ENCODE measurements at places on chromosomes 1 and 21. TPM values are rescaled to one million over a fixed set of nuclear protein-coding genes. Genes with fewer than 3 reads are reported as not detected.

KCND3 gene
- not detected for total RNA-seq

PTGFRN gene
- total RNA-seq = 17.0 TPM

EPRS1 gene
- total RNA-seq = 208 TPM

GJB3 gene
- not detected for total RNA-seq

MATN1 gene
- total RNA-seq = 2.9 TPM

PADI2 gene
- total RNA-seq = 0.14 TPM

LCE1C gene
- not detected for total RNA-seq

OR2L8 gene
- total RNA-seq = not detected

FCRLA gene
- total RNA-seq = 0.28 TPM

RXFP4 gene
- total RNA-seq = not detected

ALX3 gene
- not detected for total RNA-seq

MACF1 gene
- 120 TPM for total RNA-seq

CATSPERE gene
- not detected for total RNA-seq

- DNase-seq = no peak
Measured at GRCh38 chr1:196317535-196318522, 290.4 kb downstream of the KCNT2 start.

DNA sequence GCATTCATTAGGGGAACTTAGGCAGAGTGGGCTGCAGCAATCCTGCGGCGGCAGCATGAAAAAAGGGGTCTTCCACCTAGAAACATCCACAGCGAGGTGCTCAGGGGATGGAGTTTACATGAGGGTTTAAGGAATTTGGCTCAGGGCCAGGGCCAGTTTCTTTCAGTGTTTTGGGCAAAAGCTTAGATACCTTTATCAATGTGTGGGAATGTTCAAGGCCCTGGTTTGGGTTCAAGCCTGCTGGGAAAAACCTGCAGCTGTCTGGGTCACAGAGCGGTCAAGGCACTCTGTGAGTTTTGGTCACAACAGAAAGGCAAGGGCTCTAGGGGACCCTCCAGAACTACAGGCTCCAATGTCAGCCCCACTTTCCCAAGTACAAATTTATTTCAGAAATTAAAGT, 230.3 kb downstream of the DISC1 start:
- DNase-seq = no peak

GRCh38 chr1:116253566-116254382, 119.3 kb upstream of the ATP1A1 start:
- DNase-seq = no peak

GRCh38 chr1:106173101-106173500, 883.4 kb upstream of the PRMT6 start:
- DNase-seq = no peak

- no peak for DNase-seq
Measured at GRCh38 chr1:176066709-176067108, 140.4 kb downstream of the COP1 start.

- no peak for DNase-seq
Measured at GRCh38 chr1:244968471-244968871, 104.1 kb upstream of the HNRNPU start.

- DNase-seq = no peak
Measured at GRCh38 chr1:150764617-150765101, 919 bp downstream of the CTSS start.

GRCh38 chr21:31203431-31204054, 140.5 kb downstream of the TIAM1 start:
- no peak for DNase-seq

DNA sequence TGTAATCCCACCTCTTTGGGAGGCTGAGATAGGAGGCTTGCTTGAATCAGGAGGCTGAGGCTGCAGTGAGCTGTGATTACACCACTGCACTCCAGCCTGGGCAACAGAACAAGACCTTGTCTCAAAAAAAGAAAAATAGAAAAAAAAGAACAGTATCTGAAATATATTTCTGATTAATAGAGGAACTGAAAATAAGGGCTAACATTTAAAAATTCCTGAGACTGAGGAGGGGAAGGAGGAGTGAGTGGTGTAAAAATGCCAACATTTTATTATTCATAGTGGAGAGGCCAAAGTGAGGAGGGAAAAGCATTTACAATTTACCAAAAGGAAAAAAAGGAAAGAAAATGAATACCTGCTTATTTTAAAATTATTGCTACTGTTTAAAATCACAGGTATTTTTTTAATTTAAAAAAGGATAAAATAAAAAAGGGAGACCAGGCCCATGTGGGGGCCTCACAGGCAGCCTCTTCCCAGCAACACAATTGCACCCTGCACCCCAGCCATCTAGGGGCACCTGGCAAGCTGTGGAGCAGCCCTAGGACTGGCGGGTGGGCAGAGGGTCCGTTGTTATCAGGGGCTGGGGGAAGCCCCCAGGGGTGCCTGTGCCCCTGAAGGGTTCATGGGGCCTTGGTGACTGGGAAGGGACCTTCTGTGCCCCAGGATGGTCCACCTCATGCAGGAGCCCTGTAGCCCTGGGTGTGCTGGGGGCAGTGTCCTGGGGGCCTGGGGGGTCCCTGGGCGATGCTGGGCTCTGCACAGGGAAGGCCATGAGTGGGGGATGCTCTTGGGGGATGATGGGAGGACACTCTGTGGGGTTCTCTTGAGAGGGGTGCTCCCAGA, 34.8 kb upstream of the ADARB1 start:
- DNase-seq = no peak

DNA sequence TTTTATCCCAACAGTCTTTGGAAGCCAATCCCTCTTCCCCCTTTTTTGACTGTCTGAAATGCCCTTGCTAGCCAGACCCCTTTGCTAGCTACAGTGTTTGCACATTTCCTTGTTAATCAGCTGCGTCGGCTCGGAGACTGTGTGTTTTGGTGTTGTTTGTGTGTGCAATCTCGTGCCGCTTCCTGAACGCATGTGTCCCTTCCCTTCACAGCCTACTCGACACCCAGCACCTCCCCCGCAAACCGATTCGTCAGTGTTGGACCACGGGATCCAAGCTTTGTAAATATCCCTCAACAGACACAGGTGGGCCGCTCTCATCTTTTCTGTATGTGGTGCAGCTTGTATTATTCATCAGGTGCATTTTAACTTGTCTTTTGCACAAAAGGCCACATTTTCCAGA, 298.7 kb downstream of the TM2D1 start:
- DNase-seq = no peak

GRCh38 chr21:36699546-36700294, 805 bp downstream of the SIM2 start:
- DNase-seq = no peak

DNA sequence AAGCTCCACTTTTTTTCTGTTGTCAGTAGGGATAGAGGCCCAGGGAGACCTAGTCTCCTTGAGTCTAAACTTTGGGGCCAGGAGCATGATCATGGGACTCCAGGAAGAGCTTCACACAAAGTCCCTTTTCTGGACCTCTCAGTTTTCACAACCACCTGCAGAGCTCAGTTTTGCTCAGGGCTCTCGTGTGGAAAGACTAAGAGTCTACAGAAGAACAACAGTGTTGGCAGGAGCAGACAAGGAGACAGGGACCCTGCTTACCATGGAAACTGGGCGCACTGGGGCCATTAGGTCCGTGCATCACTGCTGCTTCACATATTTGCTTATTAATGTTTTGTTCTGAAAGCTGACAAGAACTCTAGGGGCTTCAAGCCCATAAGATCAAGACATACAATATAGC, 63.9 kb upstream of the HSD17B7 start:
- DNase-seq = no peak

- DNase-seq = no peak
Measured at GRCh38 chr1:33032126-33032869, 4.4 kb downstream of the AK2 start.

DNA sequence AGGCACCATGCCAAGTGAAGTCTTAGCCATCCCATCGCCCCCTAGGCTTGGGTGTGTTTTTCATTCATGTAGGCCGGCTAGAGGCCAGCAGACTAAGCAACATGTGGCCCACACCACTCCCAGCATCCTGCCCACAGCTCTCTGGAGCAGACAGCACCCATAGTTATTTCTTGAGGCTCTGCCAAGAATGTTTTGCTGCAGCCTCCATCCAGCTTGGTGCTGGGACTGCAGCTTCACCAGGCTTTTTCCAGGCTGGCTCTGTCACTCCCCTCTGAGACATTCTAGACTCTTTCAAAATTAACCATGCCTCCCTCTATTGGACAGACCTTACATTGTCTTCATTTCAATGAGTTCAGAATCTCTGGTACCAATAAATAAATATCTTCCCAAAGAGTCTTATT, 104.2 kb downstream of the DUSP10 start:
- DNase-seq = no peak

DNA sequence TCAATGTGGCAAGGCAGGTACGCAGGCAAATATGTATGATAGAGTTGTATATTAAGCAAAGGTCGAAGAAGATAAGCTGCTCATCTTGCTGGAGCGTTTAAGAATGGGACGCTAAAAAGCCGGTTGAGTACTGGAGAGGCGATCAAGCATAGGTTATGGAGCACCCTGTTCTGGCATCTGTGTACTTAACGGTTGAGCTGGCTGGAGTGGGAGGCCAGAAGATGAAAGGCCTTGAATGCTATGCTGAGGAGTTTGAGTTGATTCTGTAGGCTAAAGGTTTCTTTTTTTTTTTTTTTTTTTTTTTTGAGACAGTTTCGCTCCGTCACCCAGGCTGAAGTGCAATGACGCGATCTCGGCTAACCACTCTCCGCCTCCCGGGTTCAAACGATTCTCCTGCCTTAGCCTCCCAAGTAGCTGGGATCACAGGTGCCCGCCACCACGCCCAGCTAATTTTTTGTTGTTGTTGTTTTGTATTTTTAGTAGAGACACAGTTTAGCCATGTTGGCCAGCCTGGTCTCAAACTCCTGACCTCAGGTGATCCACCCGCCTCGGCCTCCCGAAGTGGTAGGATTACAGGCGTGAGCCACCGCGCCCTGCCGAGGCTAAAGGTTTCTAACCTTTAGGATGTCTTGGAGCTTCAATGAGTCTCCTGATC, 850 bp upstream of the KHDC4 start:
- DNase-seq = no peak

GRCh38 chr1:99648107-99648506, 2.2 kb downstream of the PALMD start:
- DNase-seq = no peak

DNA sequence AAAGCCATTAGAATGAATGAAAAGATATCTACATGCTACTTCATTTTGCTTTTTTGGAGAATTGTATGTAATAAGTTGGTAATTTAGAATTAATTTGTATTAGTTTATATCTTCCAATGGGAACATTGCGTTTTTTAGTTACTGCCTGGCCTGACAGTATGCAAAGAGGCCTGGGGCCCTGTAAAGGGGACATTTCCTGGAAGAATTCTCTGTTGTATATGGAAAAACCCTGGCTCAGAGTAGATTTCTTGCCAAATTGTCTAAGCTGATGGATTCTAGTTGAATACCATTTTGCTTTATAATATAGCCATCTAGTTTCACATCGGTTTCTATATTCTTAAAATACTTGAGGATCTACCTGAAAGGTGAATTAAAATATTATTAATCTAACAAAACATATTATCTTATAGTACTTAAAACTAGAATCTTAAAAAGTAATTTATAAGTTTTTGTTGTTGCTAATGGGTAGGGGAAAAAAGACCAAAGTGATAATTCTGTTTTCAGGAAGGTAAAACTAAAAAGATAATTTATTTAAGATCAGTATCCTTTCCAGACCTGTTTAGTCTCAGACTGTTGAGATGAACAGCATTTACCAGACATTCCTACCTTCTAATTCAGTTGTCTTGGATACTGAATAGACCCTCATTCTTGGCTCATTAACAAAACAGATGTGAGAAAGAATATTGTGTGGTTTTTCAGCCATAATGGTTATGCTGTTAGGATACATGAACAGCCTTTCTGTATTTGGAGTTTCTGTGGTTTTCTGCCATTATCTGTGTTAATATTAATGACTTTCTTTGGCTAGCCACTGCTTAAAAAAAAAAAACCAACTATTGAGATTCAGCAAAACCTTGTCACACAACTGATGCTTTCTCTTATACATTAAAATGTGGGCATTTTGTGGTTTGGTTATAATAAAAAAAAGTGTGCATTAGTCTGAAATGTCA, 4.8 kb downstream of the AGO3 start:
- no peak for DNase-seq

GRCh38 chr1:40908350-40908749, 46.2 kb upstream of the CITED4 start:
- no peak for DNase-seq

GRCh38 chr1:100441651-100442050, 89.3 kb downstream of the CDC14A start:
- DNase-seq = no peak
